CD8-positive, alpha-beta memory T cell (primary cell): ENCODE measurements at places on chromosomes 12 and 14. TPM values are rescaled to one million over a fixed set of nuclear protein-coding genes. Genes with fewer than 3 reads are reported as not detected.

Gene MYO1H
- not detected for total RNA-seq

Gene STYK1
- 2.0 TPM for total RNA-seq

DNA sequence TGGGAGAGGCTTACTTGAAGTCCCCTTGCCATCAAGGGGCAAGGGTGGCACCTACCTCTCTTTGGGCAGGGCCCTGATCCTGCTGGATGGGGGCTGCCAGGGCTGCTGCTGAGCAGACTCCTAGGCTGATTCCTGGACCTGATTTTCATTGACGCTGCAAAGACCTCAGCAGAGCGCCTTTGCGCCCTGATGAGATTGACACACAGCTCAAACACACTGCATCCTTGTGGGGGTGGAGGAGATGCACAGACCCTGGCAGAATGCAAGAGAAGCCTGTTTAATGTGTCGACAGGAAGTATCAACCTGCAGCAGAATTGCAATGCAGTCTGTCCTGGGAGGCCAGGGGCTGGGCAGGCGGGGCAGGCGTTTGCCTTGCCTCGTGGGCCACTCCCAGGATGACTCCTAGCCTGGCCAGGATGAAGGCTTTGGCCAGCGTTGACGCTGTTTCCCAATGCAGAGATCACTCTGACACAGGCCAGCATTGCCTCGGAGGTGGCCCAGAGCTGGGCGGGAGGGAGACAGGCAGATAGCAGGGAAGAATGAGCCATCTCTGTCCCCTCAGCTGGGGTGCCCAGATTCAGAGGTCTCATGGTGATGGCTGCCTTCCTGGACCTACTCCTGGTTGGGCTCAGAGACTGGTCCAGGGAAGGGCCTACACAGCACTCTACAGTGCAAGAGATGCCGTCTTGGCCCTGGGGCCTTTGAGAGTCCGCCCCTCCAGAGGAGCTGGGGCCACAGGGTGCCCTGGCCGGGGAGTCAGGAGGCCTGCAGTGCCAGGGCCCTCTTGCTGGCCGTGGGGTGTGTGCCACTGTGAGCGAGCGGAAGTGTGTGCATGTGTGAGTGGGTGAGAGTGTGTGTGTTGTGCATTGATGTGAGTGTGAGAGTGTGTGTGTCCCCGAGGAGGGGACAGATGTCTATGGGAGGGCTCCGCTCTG lies 108.3 kb downstream of the KIF26A start:
- no peaks in the 10 kb centered on the region for H3K4me1 ChIP-seq
- no peaks in the 10 kb centered on the region for H3K36me3 ChIP-seq
- H3K27ac ChIP-seq: no peak overlapping the region

- no peak overlapping the region for H3K27ac ChIP-seq
- no peaks in the 10 kb centered on the region for H3K27me3 ChIP-seq
- no peaks in the 10 kb centered on the region for H3K4me1 ChIP-seq
Measured at GRCh38 chr12:52204095-52204930, 12.5 kb upstream of the KRT80 start.

DNA sequence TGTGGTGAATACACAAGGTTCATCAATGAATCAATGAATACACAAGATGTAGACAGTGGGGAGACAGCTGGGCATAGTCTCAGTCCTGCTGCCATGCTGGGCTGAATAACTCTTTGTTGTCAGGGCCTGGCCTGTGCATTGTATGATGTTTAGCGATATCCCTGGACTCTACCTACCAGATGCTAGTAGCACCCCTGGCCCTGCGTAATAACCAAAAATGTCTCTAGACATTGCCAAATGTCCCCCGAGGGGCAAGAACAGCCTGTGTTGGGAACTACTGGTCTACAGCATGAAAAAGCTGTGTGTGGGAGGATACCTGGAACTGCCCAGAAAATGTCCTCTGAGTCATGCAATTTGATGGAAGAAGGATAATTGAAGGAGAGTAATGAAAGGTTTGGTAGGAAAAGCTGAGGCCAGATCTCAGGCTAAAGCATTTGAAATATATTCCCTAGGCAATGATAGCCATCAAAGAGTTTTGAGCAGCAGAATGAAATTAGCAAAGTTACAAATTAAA lies 128.2 kb downstream of the TMEM30B start:
- H3K27me3 ChIP-seq: peaks cover 6% of the 10 kb centered on the region
- H3K4me3 ChIP-seq: no peak overlapping the region
- no peaks in the 10 kb centered on the region for H3K4me1 ChIP-seq
- no peak overlapping the region for H3K27ac ChIP-seq

- H3K4me1 ChIP-seq: no peaks in the 10 kb centered on the region
- no peak overlapping the region for H3K4me3 ChIP-seq
- no peak for DNase-seq
- H3K27me3 ChIP-seq: no peaks in the 10 kb centered on the region
- H3K36me3 ChIP-seq: no peaks in the 10 kb centered on the region
- H3K27ac ChIP-seq: no peak overlapping the region
Measured at GRCh38 chr12:70831543-70831942, 89.0 kb downstream of the PTPRR start.

DNA sequence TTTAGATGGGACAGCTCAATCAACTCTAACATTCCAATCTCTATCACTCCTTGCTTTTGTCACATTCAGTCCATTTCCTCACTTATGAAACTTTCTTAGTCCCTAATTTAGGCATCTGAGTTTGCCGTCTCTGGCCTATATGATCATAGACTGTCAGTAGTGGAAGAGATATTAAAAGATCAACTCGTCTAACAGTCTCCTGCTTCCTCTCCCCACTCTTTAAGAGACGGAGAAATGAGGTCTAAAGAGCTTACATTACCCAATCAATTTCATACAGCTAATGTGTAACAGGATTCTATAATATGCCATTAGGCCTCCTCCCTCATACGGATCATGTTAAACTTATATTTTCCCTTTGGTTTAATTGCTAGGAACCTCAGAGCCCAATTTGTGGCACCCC lies 6.5 kb upstream of the ATP23 start:
- H3K4me3 ChIP-seq: no peak overlapping the region
- no peak for DNase-seq
- H3K27me3 ChIP-seq: no peaks in the 10 kb centered on the region
- no peaks in the 10 kb centered on the region for H3K36me3 ChIP-seq

DNA sequence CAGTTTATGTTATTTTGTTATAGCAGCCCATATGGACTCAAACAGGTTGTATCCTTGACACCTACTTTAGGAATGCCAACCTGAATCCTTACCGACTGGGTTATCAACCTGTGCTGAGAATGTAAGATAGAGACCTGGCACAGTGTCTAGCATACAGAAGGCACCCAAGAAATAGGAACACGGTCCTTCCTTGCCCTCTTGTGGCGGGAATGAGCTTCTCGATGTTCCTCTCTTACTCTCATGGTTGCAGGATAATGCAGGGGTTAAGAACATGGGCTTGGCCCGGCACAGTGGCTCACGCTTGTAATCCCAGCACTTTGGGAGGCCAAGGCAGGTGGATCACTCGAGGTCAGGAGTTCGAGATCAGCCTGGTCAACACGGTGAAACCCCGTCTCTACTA lies 6.5 kb downstream of the C12orf43 start:
- DNase-seq: no peak
- H3K4me1 ChIP-seq: no peaks in the 10 kb centered on the region
- no peak overlapping the region for H3K4me3 ChIP-seq
- peaks cover 24% of the 10 kb centered on the region for H3K36me3 ChIP-seq
- no peaks in the 10 kb centered on the region for H3K27me3 ChIP-seq

DNA sequence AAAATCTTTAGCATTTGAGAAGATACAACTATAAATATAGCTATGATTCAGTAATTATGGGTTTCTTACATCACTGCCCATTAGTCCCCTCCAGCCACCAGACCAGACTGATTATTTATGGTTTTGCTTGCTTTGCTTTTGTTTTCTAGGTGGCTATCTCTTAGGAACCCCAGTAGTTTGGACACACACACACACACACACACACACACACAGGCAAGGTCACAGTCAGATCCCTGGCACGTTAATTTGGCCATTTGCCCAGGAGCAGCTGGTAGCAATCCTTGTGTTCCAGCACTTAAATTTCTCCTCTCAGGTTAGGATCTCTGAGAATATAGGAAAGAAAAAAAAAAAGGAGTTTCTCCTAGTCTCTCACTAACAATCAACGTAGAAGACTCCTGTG lies 90.2 kb upstream of the RESF1 start:
- no peaks in the 10 kb centered on the region for H3K36me3 ChIP-seq
- no peak for DNase-seq
- H3K27ac ChIP-seq: no peak overlapping the region
- no peaks in the 10 kb centered on the region for H3K27me3 ChIP-seq
- H3K4me1 ChIP-seq: no peaks in the 10 kb centered on the region
- no peak overlapping the region for H3K4me3 ChIP-seq
